ENCODE measurements at places on chromosomes 2 and 18.
A peak's percentile ranks its signal among the peaks of the same experiment; 100 is the strongest.

- DNase-seq, result no peak
Measured at GRCh38 chr2:38557981-38558380, 44.7 kb downstream of the HNRNPLL start.

- DNase-seq, result peak; percentile 4
Measured at GRCh38 chr18:44130376-44130942, 550.2 kb upstream of the SETBP1 start.

- DNase-seq, result no peak
Measured at GRCh38 chr2:199751492-199752120, 99.4 kb downstream of the FTCDNL1 start.

DNA sequence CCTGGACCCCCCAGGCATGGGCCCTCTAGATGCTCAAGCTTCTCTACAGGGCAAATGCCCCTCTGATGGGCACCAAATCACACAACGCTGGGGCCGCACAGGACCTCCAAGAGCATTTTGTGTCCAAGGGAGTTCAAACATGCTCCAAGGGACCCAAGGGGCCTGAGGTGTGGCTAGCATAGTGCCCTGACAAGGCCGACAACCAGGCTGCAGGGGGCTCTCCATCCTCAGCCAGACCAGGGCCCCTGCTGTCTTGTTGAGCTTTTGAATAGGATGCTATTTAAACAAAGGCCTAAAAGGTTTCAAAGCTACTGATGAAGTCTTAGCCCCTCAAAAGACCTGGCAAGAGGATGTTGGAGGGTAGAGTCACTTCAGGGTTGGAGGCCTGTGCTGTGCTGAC lies 33.1 kb downstream of the EN1 start:
- DNase-seq, result no peak

GRCh38 chr18:40485318-40485717 lies 1469.7 kb upstream of the PIK3C3 start:
- no peak for DNase-seq

DNA sequence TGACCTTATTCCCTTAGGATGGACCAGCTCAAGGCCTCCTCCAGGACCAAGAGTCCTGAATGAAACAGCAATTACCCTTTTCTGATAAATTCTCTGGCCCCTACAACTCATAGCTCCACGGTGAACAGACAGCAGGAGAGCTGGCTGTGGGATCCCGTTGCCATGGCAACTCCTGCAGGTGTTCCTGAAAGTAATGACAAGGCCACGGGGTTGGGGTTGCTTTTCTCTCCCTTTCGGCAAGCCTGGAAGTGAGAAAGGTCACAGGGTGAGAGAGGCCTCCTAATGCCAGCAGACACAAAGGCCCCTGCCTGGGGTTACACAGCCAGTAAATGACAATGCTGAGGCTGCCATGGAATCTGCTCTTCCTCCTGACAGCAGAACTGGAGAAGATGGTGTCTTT lies 403.0 kb downstream of the NBAS start:
- peak; percentile 18 for DNase-seq

DNA sequence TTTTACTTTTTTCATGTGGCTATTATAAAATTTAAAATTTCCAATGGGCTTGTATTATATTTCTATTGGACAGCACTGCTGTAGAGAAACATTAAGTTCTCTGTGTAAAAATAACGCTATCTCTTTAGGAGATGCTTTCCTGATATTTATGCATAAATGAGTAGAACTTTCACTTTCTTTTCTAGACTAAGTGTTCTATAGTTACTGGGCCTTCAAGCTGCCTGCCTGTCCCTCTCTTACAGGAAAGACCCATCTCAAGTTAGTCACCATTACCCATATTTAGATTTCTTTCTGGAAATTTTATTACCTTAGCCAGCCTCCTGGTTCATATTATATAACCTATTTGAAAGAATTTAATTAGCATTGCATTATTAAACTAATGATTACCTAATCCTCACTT lies 4.8 kb downstream of the ITGA4 start:
- DNase-seq, result no peak

- DNase-seq, result no peak
Measured at GRCh38 chr18:44507729-44508325, 172.9 kb upstream of the SETBP1 start.

- DNase-seq, result no peak
Measured at GRCh38 chr2:235114286-235114685, 162.5 kb downstream of the SH3BP4 start.

Measured in NCI-H187 (cell line).